Upper lobe of right lung (tissue), 1 donor: ENCODE measurements at places on chromosomes 11 and 22. TPM values are rescaled to one million over a fixed set of nuclear protein-coding genes. Genes with fewer than 3 reads are reported as not detected.

Gene SPI1
- 168 TPM for total RNA-seq

- no peak for DNase-seq
These were observed 118.8 kb upstream of the CRYBB3 start for GRCh38 chr22:25080855-25081254.

DNA sequence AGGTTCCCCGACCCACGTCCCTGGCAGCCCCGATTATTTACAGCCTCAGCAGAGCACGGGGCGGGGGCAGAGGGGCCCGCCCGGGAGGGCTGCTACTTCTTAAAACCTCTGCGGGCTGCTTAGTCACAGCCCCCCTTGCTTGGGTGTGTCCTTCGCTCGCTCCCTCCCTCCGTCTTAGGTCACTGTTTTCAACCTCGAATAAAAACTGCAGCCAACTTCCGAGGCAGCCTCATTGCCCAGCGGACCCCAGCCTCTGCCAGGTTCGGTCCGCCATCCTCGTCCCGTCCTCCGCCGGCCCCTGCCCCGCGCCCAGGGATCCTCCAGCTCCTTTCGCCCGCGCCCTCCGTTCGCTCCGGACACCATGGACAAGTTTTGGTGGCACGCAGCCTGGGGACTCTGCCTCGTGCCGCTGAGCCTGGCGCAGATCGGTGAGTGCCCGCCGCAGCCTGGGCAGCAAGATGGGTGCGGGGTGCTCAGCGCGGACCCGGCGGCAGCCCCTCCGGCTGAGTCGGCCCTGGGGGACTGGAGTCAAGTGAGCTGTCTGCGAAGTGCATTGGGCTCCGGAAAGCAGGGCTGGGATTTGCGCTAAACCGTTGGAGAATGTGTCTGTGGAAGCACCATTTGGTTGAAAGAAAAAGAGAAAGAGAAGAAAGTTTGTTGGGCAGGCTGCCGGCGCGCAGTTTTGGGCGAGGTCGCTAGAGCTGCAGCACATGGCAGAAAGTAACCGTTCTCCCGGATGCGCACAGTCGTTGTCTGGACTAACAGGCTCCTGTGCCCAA, at the start of gene CD44:
CD44 (plus strand) TSS at position 229 of the 779 bp plus-strand sequence; CDS start at position 362, 133 bp downstream.
- peak; percentile 84 for DNase-seq

DNA sequence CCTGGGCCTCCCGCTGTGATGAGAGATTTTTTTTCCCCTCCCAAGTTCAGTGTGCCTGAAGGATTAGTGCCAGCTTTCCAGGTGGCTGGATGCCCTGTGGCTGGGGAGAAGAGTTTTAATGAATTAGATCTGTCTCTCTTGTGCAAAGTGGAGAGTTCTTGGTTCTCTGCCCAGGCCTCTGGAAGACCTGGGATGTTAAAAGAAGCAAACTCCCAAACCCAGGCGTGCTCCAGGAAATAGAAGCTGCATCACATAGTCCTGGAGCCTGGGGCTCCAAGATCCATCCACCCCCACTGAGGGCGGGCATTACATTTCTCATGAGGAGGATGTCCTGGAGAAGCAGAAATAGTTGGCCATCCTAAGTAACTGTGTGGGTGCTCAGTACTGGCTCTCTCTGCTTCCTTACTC, 30.6 kb downstream of the SDHAF2 start:
- DNase-seq: no peak

- peak; percentile 81 for DNase-seq
These were observed 679 bp upstream of the DPP3 start for GRCh38 chr11:66479394-66480116.

- peak; percentile 64 for DNase-seq
These were observed 23.1 kb downstream of the MRGPRG start for GRCh38 chr11:3195251-3196160.

Gene TRIM22
- 203 TPM for total RNA-seq

DNA sequence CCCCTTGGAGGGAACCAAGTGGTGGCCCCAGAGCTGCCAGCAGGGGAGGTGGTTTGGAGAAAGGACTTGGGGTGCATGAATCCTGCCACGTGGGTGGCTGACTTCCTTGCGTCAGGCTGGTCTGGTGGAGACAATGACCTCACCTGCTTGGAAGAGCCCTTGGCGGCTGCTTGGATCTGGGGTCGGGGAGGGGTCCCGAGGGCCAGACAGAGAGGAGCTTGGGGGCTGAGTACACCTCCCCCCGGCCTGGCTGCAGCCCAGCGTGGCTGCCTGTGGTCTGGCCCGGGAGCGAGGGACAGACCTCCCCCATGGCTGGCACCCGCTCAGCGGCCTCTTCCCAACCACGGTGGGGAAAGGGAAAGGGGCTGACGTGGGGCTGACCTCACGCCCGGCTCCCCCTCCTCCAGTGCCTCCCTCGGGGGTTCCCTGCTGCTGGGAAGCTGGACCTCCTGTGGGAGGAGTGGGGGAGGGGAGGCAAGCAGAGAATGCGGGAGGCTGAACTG, 13.8 kb downstream of the LIF start:
- no peak for DNase-seq

- peak; percentile 46 for DNase-seq
These were observed 6.6 kb downstream of the SHANK2 start for GRCh38 chr11:71245601-71246391.

Gene OR4D5
- total RNA-seq: not detected

DNA sequence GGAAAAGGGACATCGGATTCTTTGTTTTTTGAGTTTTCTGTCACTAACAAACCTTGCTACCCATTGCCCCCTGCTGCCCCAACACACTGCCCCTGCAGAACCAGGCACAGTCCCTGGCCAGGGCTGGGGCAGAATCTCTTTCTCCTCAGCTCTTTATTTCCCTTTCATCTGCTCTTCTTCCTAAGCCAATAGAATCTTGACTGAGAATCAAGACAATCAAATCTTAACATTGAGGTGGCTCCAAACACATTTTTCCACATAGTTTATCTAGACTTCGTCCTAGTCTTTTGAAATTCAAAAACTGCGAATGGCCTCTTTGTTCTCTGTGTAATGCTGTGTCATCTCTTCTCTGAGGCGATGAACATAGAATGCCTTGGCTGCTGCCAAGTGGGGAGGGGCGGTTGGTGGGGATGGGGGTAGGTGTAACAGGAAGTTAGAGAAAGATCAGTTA, 16.1 kb upstream of the NTM start:
- DNase-seq: no peak

Gene IGSF9B
- total RNA-seq: 2.9 TPM

- DNase-seq: no peak
These were observed 48.8 kb upstream of the CD44 start for GRCh38 chr11:35090125-35090524.

GRCh38 chr11:71423181-71423790, 24.9 kb downstream of the DHCR7 start:
- DNase-seq: no peak

DNA sequence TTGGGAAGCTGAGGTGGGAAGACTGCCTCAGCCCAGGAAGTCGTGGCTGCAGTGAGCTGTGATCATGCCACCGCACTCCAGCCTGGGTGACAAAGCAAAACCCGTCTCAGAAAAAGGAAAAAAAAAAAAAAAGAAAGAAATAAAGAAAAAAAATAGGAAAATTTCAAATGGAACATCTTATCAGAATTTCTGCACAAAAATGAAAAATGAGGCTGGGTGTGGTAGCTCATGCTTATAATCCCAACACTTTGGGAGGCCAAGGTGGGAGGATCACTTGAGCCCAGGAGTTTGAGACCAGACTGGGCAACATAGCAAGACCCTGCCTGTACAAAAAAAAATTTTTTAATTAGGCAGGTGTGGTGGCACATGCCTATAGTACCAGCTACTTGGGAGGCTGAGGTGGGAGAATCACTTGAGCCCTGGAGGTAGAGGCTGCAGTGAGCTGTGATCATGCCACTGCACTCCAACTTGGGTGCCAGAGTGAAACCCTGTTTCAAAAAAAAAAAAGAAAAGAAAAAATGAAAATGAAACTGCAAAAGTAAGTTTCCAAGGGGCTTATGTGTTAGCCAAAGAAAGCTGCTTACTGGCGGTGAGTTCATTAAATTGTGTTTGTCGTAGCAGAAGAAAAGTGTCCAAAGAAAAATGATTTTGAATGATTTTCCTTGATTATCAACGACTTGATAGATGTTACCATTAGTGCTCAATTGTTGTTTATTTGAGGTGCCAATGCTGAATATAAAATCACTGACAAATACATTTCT, 7.5 kb upstream of the CRKL start:
- DNase-seq: no peak

DNA sequence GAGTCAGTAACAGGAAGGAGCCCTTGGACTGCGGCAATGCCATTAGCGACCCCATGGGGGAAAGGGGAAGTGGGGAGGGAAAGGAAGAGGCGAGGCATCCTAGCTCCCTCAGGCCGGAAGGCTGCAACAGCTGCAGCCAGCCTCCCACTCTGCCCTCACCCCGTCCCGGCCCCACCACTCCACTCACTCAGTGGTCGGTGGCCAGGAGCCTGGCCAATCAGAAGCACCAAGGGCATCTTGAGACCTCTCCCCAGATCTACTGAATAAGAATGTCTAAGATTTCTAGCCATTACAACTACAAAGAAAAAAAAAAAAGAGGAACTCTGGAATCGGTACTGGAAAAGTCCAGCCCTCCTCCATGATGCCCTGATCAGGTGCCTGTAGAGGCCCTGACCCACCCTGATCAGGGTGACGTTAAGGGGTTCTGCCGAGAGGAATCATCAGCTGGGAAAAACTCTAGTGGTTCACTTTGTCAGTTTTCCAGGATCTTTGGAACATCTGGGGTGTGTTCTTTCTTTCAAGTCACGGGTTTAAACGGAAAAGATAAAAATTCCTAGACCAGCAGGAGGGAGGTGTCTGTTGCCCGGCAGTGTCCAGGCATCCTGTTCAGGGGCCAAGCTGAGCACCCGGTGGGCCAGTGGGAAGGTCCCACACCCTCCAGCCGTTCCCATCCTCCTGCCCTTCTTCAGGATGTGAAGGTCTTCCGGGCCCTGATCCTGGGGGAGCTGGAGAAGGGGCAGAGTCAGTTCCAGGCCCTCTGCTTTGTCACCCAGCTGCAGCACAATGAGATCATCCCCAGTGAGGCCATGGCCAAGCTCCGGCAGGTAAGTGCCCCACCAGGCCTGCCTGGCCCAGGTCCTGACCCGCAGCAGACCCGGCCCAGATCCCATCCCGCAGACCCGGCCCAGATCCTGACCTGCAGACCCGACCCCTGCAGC, 14.4 kb downstream of the OAF start:
- DNase-seq: no peak

Gene CRYAB
- 113 TPM for total RNA-seq

Gene TAGLN
- 465 TPM for total RNA-seq

Gene TRIM66
- 15.0 TPM for total RNA-seq

DNA sequence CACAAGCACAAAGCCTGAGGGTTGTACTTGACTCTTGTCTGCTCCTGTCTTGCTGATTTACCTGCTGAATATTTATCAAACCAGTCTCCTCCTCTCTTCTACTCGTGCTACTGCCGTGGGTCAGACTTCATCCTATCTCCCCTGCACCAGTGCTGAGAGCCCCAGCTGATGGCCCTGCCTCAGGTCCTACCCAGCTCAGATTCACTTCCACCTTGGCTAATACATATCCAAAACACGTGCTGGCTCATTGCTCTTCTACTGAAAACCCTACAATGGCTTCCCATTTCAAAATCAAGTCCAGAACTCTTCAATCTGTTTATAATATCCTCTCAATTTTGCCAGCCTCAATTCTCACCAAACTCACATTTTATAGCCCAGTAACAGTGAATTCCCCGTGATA, 48.3 kb downstream of the RAB30 start:
- no peak for DNase-seq

GRCh38 chr11:29265381-29265780, 751.4 kb downstream of the KCNA4 start:
- no peak for DNase-seq

DNA sequence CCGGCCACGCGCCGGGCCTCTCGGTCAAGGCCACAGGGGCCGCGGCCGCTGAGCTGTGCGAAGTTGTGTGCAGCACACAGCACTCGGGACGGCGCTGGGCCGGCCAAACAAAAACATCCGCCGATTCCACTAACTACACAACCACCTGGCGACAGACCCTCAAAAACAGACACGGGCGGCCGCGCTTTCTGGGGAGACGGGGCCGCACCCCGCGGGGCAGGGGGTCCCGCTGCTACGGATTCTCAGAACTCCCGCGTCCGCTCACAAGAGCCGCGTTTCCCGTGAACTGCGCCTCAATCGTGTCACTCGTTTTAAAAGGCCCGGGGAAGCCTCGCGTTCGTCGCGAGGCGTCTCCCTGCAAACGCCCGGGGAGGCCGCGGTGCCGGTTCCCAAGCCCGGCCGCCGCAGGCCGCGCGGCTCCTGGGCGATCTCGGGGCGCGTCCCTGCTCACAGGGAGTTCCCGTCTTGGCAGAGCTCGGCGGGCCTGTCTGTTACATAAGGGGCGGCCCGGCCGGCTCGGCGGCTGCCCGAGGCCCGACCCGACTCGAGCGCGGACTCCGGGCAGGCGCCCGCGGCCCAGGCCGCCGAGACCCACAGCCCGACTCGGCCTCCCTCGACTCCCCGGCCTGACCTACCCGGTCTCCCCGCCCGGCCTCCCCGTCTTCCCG, 936 bp downstream of the BRD1 start:
- peak; percentile 80 for DNase-seq

GRCh38 chr11:38019072-38019775, 1421.2 kb upstream of the RAG2 start:
- DNase-seq: no peak

Gene P2RX3
- total RNA-seq: not detected

DNA sequence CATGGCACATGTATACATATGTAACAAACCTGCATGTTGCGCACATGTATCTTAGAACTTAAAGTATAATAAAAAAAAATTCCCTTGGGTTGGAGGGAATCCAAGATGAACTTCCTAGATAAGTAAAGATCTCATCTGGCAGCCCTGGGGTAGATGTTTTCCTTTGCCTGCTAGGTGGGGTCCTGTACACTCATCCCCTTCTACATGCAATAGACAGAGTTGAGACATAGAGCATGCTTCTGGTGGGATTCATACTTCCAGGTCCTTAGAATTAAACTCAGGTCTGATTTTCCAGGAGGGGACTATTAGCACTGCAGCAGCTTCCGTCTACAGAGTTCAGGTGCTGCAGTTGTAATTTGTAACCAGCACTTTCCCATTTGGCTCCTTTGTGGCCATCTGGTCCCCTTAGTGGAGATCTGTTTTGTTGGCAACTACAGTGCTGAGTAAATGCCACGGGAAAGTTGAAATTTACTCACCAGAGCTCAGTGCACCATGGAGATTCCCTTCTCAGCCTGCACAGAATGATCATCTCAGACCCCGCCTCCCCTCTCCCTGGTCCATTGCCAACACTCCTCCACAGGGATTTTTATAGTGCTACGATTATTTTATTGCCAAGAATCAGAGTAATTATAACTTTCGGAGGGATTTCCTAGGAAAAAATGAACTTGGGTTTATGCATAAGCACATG, 220.1 kb upstream of the E2F8 start:
- no peak for DNase-seq

DNA sequence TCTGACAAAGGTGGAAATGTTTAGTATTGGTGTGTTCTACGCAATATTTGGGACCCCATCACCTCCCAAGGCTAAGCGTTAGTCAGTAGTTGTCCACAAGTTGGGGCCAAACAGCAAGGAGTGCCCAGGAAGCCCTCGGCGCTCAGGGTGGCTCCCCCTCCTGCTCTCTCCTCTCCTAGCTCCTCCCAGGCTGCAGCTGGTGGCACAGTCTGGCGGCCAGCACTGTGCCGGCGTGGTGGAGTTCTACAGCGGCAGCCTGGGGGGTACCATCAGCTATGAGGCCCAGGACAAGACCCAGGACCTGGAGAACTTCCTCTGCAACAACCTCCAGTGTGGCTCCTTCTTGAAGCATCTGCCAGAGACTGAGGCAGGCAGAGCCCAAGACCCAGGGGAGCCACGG, 16.8 kb downstream of the CD5 start:
- no peak for DNase-seq

GRCh38 chr11:20278727-20279126, 84.8 kb upstream of the HTATIP2 start:
- no peak for DNase-seq

Gene USP35
- total RNA-seq: 7.1 TPM

Gene FAM180B
- not detected for total RNA-seq

Gene LARGE2
- 6.0 TPM for total RNA-seq
